NCI-H187 treated with DMSO at 0.1 percent for 48 hours (cell line): ENCODE measurements at places on chromosomes 7 and 10.

DNA sequence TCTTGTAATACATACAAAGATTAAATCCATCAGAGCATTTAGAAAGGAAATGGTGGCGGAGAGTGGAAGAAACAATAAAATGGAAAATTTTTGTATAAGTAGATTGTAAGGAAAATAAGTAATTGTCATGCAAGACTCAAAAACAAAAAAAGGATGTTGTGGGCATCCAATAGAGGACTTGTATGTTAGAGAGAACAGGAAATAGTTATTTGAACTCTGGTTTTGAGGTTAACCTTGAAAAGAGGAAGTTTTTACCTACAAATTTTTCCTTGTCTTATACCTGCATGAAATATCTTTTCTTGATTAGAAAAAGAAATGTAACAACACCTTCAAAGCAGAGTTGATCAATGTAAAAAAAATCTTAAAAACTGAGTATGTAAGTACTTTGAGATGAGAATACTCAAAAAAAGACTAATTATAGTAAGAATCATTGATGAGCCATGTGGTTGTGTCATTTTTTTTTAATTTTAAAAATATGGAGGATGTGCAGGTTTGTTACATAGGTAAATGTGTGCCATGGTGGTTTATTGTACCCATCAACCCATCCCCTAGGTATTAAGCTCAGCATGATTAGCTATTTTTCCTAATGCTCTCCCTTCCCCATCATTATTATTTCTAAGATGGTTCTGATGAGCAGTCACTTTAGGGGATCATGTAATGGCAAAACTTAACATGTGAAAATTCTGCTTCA lies 11.9 kb downstream of the TMEM106B start:
- DNase-seq = no peak

GRCh38 chr10:128908499-128908898 lies 558.5 kb upstream of the MGMT start:
- no peak for DNase-seq

GRCh38 chr7:113819474-113819873 lies 99.3 kb downstream of the PPP1R3A start:
- DNase-seq = no peak

GRCh38 chr7:52656098-52656497 lies 379.3 kb upstream of the POM121L12 start:
- DNase-seq = no peak

GRCh38 chr7:105602325-105603305 lies 21.3 kb upstream of the EFCAB10 start:
- DNase-seq = no peak

- no peak for DNase-seq
Observed at GRCh38 chr10:89531359-89531758, 4.0 kb downstream of the SLC16A12 start.

DNA sequence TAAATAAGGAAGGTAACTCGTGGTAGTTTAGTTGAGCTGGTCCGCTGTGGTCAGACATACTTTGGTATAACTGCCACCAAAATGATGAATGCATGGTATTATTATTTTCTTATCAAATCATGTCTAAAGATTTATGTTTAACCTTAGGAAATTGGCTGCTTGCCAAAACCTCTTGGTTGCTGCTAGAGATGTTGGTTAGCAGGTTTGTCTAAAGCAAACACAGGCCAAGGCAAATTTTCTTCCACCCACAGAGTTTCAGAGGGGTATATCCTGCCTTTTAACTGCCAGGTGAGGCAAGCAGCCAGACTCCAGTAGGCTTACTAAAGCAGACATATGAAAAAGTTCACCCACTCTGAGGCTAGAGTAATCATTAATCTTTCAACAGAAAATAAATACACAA lies 101.4 kb downstream of the SEMA3E start:
- peak; percentile 20 for DNase-seq

- peak; percentile 34 for DNase-seq
Observed at GRCh38 chr7:5491251-5492019, 67.8 kb upstream of the TNRC18 start.

GRCh38 chr7:30625283-30625682 lies 30.6 kb downstream of the GARS1 start:
- no peak for DNase-seq

- no peak for DNase-seq
Observed at GRCh38 chr10:114824391-114824790, 2.8 kb downstream of the FHIP2A start.

- no peak for DNase-seq
Observed at GRCh38 chr10:31642281-31642680, 286.4 kb downstream of the ARHGAP12 start.

- no peak for DNase-seq
Observed at GRCh38 chr7:139763330-139763729, 14.5 kb downstream of the HIPK2 start.

- DNase-seq = no peak
Observed at GRCh38 chr10:15336211-15336610, 34.9 kb downstream of the FAM171A1 start.

DNA sequence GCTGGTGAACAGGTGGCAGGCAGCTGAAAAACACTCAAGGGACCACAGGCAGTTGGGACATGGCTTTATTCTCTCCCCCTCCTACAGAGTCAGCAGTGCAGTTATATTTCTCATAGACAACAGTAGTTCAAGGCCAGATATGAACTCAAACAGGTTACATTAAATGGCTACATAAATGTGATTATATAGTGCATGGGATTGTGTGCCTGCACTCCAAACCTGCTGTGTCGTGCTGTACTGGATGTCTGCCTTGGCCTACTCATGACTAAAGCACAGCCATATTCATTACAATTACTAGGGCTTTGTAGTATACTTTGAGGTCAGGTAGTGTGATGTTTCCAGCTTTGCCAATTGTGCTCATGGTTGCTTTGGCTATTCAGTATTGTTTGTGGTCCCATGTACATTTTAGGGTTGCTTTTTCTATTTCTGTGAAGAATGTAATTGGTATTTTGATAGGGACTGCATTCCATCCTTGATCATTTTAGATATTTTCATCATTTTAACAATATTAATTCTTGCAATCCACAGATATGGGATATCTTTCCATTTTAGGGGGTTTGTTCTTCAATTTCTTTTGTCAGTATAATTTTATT lies 393.6 kb downstream of the CNTNAP2 start:
- no peak for DNase-seq

DNA sequence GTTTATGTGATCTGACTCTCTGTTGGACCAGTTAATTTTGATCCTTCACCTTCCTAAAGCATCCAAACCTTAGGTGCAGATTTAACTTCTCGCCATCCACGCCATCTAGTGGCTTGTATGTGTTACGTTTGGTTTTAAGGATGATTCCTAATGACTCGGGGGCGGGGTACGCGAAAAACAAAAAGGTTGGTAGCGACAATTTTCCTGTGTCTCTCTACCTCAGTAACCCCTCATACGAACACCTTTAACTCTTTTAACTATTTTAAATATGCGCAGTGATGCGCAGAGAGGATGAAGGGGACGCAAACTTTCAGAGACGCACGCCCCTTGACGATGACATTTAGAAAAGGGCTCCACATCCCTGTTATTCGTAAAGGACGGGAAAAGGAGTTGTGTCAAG lies 714 bp upstream of the KCND2 start:
- peak; percentile 29 for DNase-seq

DNA sequence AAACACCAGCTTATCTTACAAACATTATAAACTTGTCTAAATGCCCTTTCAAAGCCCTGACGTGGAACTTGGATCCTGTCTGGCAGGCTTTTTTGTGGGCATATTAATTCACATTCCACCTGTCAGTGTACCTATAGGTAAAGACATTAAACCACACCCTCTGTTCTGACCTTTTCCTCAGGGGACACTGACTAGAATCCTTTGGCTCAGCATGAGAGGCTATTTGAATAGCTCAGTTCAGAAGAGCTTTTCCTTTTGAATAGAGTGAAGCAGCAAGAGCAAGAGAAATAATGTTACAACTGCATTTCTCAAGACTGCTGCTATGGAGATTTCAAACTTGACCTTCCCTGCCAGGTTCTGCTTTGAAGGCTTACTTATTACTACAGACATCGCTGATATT lies 76.9 kb downstream of the CYP51A1 start:
- peak; percentile 57 for DNase-seq

- peak; percentile 93 for DNase-seq
Observed at GRCh38 chr7:68148440-68148839, 1151.8 kb downstream of the TYW1 start.

GRCh38 chr10:129808092-129808983 lies 155.7 kb downstream of the EBF3 start:
- DNase-seq = no peak

GRCh38 chr10:61669849-61670248 lies 7.1 kb downstream of the CABCOCO1 start:
- no peak for DNase-seq

GRCh38 chr7:108045669-108046068 lies 42.7 kb upstream of the LAMB1 start:
- no peak for DNase-seq

DNA sequence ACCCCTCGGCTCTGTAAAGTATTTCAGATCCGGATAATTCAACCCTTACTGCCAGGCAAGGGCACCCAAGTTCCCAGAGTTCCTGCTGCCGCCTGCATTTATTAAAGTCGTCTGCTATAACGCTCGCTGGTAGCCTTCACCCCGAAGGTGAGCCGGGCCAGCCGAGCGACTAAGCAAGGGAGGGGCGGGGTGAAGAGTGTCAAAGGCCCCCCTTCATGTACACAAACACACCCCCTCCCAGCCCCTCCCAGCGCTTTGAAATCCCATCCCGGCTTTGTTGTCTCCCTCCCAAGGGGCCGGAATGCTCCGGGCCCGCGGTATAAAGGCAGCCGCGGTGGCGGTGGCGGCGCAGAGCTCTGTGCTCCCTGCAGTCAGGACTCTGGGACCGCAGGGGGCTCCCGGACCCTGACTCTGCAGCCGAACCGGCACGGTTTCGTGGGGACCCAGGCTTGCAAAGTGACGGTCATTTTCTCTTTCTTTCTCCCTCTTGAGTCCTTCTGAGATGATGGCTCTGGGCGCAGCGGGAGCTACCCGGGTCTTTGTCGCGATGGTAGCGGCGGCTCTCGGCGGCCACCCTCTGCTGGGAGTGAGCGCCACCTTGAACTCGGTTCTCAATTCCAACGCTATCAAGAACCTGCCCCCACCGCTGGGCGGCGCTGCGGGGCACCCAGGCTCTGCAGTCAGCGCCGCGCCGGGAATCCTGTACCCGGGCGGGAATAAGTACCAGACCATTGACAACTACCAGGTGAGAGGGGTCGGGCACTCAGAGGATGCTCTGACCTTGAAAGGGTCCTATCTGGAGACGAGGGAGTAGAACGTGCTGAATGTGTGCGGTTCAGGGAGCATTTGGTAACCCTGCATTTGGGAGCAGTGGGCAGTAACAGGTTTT lies at the start of gene DKK1:
Gene DKK1 (plus strand): TSS at position 349 of the 889 bp plus-strand sequence. CDS start 154 bp downstream, at position 503.
- no peak for DNase-seq

GRCh38 chr10:1255600-1256431 lies 199.6 kb downstream of the WDR37 start:
- DNase-seq = no peak

- DNase-seq = no peak
Observed at GRCh38 chr10:34704526-34705184, 110.4 kb downstream of the PARD3 start.

DNA sequence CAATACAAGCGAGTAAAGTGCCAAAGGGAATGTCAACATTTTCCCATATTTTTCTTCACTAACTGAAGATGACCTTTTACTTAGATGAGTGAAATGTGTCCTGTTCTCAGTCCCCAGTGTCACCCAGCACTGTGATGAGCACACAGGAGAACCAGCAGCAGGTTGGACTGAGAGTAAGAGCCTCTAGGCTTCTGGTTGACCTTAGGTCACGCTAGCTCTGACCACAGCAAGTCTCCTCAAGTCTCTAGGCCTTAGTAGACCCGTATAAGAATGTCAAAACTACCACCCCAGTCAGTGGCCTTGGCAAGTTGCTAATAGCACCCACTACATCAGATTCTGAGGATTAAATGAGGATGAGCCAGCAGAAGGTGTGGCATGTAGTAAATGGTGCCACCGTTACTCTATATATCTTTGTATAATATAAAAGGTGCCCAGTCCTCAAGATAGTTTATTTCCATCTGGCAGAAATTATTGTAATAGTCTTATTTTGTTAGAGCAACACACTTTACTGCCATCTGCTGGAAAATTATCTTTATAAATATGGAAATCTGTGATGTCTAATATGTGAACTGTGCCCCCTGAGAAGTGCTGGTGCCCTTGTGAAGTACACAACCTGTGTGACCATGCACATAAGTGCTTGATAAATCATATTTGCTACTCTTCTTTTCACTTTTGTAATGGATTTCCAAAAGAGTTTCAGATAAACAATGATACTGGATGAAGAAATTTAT lies 75.7 kb downstream of the SPAG6 start:
- DNase-seq = no peak

GRCh38 chr7:22727714-22728035 lies 675 bp downstream of the IL6 start:
- no peak for DNase-seq

DNA sequence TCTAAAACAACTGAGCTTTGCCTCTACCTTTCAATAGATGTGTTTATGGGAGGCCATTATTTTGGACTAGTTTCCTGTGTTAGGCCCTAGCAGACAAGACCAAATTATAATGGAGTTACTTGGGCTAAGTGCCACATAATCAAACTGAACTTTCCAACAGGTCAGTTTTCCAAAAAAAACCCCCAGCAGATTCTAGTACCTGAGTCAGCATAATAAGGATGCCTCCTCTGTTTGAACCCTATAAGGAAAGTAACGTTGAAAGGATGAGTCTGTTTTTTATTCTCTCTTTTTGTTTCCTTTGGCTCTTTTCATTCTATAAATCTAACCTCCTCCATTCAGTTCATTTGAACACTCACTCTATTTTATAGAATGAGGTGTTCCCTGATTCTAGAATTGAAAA lies 148.1 kb upstream of the FAM3C start:
- no peak for DNase-seq

DNA sequence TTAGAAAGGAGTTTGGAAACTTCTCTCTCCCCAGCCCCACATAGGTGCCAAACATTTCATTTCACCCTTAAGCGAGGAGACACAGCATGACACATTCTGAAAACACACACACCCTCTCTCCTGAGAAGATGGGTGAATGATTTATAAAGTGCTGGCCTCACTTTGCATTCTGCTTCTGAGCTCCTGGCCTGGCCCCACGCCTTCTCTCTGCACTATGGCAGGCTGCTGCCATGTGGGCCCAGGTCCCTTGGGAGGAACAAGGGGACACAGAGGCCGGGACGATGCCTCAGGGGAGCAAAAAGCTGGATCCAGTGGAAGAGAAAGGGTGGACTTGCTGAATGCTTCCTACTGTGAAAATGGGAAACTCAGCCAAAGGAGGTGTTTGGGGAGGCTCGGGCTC lies 56.0 kb downstream of the CPXM2 start:
- no peak for DNase-seq

- DNase-seq = peak; percentile 19
Observed at GRCh38 chr7:86012971-86013370, 630.7 kb upstream of the GRM3 start.

DNA sequence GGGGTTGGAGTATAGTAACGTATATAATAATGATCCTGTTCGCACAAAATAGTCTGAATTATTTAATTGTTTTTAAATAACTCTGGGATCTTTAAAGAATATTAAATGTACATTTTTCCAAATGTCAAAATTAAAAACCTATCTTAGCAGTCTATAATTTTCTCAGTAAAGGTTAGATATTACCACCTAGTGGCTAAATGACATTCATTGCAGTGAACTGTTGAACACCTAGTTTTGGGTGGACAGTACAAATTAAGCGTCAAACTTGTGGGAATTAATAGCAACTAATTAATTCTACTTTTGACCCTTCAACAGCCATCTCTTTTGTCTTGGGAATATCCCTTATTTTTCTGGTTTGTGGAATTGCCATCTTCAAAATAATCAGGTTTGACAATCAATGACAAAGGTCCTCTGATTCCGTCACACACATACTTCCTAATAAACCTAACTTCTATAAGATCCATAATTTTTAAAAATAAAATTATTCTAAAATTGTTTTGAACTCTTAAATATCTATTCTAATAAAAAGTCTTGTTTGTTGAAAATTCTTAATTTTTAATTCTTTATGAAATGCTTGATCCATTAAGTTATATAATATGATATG lies 165.7 kb downstream of the SEMA3D start:
- DNase-seq = no peak
